ELR (cell line): ENCODE measurements at places on chromosomes 12 and 14.

- DNase-seq = no peak
Observed at GRCh38 chr12:55874443-55874842, 31.7 kb upstream of the MMP19 start.

GRCh38 chr14:65169351-65169750, 67.0 kb upstream of the MAX start:
- DNase-seq = peak; percentile 50

GRCh38 chr14:34324363-34324795, 137.7 kb downstream of the SPTSSA start:
- peak; percentile 64 for DNase-seq

DNA sequence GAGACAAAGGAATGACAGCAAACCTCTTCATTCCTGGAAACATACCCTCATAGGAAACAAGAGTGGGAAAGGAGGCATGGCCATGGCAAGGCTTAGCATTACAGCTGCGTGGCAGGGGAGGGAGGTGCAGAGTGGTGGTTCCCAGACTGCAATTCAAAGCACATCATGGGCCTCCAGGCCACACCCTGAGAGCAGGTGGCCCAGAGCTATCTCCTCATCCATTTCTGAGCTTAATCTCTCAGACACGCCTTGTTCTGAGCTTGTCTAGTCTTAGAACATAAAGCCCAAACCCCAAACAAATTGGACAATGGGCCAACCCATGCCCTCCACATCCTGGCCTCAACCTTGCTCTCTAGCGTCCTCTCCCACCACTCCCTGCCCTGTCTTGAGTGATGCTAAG, 5.9 kb upstream of the KRT3 start:
- no peak for DNase-seq

GRCh38 chr14:105073720-105074600, 8.7 kb upstream of the GPR132 start:
- DNase-seq = no peak

DNA sequence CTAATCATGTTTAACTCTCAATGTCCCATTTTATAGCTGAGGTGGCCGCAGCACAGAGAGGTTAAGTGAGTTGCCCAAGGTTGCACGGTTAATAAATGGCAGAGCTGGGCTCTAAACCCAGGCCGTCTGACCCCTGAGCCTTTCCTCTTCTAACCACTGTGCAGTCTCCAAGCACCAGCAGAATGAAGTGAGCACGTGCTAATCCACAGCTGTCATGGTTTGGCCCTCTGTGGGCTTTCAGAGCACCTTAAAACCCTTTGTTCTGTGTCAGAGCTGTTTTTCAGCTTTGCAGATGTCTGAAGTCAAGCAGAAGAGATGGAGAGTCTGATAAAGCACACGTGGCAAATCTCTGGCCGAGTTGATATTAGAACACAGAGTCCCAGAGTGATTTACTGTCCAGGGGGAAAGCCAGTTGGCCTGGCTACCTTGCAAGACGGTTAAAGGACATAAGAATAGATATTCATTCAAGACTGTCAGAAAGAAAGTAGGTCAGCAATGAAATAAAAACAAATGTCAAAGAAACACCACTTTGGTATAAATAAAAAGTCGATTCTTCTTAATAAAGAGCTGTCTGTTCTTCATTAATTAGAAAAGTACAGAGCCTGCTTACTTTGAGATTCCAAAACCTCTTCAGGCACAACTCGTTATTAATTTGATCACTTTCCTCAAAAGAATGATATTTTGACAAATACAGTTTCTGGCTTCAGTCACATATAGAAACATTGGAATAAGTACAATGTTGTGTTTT, 107.3 kb downstream of the CRADD start:
- peak; percentile 85 for DNase-seq
